Choroid plexus epithelial cell (primary cell): ENCODE measurements at places on chromosomes 2 and 18.

- DNase-seq = peak; percentile 61
Measured at GRCh38 chr2:112712903-112713584, 7.8 kb upstream of the NT5DC4 start.

GRCh38 chr2:54813584-54813983, 90.1 kb downstream of the EML6 start:
- no peak for DNase-seq

DNA sequence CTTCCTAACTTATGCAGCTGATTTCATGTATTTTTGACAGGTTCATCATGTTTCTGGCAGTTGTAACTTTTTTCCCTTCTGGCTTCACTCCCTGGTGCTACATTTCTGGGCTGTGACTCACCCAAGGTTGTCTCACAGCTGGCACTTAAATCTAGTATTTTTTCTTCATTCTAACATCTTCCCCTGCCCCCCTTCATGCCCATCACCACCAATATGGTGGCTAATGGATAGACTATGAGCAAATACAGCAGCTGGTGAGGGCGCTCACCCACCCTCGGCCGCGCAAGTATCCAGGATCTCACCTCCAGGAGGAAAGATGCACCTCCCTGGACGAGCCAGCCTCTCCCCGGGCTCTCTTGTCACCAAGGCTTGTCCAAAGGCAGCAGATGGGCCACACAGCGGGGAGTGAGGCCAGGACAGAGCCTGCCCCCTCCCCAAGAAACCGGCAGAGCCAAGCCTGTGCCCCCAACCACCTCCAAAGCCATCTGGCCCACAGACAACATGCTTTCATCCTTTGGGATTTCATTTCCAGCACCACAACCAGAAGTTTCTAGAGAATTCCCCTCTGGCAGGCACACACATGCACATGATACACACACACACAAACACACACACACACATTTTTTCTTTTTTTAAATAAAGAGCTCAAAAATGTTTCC, 39.1 kb downstream of the ATOH8 start:
- DNase-seq = peak; percentile 90

DNA sequence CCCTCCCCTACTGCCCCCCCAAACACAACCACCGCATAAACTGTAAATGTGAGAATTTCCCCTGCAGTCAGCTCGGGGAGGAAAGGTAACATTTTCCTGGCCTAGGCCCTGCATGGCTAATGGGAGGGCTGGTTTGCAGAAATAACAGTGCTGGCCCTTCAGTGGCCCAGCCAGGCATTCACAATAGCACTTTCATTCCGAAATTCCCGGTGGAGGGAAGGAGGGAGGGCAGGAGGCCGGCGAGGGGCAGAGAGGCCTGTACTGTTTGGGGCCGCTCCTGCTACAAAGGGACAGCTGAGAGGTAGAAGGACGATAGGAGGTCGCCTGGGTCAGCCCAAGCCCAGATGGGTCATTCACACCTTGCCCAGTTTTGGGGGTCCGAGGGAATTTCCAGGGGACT, 11.3 kb downstream of the CYP26B1 start:
- no peak for DNase-seq

DNA sequence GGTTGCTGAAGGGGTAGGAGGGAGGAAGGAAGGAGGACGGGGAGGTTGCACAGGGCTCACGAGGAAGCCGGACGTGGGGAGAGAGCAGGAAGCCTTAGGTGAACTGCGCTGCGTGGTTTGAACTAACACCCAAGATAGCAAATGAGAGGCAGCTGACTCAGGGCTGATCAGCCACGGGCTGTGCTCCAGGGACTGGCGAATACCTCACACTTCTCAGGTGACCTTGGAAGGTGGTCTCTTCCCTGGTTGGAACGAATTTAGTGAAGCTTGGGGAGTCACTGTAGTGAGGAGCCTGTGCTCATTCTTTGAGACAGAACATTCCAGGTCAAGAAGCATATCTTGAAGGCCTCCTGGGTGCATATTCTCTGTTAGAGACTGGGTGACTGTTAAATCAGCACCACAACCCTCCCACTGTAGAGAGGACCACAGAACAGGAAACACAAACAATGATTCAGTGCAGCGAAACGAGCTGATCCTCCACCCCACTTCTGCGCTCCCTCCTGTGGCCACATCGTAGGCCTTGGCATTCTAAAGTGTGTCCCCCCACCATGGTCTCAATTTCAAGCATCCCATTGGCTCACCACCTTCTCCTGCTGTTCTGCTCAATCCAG, 33.8 kb downstream of the TOGARAM2 start:
- peak; percentile 89 for DNase-seq

DNA sequence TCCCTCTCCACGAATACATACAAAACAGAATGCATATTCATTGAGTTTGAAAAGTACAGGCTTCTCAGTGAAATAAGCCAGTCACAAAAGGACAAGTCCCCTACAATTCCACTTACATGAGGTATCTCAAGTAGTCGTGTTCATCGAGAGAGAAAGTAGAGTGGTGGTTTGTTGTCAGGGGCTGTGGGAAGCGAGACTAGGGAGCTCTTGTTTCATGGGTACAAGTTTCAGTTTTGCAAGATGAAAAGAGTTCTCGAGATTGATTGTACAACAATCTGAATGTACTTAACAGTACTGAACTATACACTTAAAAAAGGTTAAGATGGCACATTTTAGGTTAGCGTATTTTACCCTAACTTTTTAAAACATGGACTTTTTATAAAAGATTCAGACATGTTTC, 71.5 kb upstream of the TTC39C start:
- DNase-seq = no peak

- no peak for DNase-seq
Measured at GRCh38 chr18:11468617-11469016, 140.8 kb upstream of the SLC35G4 start.

DNA sequence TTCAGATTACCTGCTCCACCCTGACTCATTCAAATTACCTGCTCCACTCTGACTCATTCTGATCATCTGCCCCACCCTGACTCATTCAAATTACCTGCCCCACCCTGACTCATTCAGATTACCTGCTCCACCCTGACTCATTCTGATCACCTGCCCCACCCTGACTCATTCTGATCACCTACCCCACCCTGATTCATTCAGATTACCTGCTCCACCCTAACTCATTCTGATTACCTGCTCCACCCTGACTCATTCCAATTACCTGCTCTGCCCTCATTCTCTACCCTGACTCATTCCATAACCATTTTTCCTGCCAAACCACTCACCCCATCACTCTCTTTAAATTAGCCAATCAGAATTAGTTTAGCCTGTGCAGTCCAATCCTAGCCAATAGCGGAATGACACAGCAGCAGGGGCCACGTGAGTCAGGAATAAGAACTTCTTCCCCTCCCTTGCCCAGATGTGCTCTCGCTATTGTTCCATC, 26.2 kb downstream of the CFAP53 start:
- no peak for DNase-seq

GRCh38 chr18:59060551-59060950, 79.1 kb upstream of the SEC11C start:
- no peak for DNase-seq

DNA sequence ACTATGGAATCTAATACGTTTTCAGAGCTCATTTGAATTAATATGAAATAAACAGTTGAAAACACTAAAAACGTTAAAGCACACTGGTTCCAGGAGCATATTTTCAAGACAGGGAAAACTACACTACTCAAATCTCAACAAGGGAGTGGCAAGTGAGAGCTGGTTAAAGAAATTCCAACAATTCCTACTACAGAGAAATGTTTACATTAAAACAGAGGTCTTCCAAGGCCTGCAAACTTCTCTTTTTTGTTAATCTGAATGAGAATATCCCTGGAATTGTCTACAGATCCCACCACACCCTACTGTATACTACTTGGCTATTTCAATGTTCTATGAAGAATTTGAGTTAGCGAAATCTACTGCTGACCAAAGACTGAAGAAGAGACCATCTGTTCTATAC, 231.5 kb downstream of the ZEB2 start:
- peak; percentile 10 for DNase-seq

GRCh38 chr18:12085786-12086185, 7.9 kb upstream of the ANKRD62 start:
- no peak for DNase-seq

- no peak for DNase-seq
Measured at GRCh38 chr2:98654699-98655495, 46.5 kb downstream of the UNC50 start.

GRCh38 chr2:74097574-74097973, 50.1 kb downstream of the BOLA3 start:
- no peak for DNase-seq

DNA sequence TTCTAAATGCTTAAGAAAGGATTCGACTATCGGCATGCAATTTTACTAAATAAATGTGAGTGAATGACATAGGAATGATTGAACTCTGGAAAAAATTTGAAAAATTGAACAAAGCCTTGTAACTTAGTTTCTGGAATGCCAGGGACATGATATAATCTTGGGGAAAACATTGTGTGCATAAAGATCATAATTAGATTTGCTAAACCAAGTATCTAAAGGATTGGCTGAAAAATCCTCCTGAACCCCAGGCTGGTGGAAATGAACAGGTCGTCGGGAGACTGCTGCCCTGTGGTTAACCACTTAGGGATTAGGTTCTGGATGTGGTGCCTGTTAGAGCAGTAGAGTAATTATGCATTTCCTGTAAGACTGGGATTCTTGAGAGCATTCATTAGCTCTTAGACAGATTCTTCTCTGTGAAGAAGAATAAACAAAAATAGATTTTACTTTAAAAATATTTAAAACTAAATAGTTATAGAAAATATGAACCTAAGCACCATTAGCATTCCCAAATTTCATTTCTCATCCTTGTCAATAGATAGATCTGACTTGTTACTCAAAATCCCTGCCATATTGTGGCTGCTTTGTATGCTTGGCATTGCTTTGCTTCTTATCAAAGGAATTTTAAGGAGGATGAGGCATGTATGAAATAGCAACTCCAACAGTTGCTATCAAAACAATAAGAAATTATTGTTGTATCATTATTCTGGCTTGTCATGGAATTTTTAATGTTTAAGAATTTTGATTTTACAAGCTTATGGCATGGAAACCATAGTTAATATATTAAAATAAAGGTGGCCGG, 55.9 kb downstream of the LYPD6B start:
- DNase-seq = peak; percentile 7

GRCh38 chr2:42937171-42937875, 144.9 kb upstream of the HAAO start:
- no peak for DNase-seq

GRCh38 chr2:118224895-118225311, 136.6 kb downstream of the INSIG2 start:
- no peak for DNase-seq

DNA sequence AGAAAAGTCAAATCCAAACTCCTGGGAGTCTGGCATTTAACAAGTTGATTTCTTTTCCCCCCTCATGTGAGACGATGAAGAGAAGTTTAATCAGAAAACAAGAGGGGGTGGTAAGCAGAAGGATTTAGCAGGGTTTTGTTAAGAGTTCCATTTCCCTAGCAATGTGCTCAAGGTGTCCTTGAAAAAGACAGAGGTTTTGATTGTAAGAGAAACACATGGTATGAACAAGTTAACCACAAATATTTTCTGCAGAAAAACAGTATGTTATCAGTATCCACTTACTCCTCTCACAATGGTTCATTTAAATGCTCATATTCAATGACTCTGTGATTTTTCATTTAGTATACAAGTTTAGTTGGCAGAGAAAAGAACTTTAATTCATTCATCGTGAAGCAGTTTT, 26.8 kb downstream of the LAMA1 start:
- peak; percentile 67 for DNase-seq

DNA sequence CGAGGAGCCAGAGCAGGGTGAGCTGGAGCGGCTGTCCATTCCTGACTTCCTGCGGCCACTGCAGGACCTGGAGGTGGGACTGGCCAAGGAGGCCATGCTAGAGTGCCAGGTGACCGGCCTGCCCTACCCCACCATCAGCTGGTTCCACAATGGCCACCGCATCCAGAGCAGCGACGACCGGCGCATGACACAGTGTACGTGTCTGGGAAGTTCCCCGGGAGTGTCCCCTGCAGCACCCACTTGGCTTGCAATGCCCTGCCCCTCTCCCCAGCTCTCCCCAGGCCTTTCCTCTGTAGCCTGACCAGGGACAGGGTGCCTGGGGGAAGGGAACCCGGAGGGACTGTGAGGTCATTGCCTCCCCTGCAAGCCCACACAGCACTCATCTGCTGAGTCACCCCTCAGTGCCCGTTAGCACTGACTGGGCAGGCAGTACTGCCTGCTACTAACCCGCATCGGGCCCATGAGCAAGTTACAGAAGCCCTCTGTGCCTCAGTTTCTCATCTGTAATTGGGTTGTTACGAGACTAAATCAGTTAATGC, 29.4 kb upstream of the GMPPA start:
- peak; percentile 36 for DNase-seq

DNA sequence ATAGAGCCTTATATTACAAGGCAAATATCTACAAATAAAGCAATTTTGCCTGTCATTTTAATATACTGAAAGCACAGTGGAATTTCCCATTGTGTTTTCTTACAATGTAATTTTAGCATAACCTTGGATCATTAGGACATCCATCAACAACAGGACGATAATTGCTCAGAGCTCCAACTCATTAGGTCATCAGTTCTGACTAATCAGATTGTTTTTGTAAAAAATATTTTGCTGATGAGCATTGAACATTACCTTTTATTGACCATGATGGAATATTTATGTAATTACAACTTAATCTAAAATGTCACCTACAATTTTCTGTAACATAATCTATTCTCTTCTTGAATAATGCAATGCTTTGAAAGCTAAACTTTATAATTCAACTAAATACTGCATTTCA, 215.3 kb upstream of the DSEL start:
- peak; percentile 22 for DNase-seq

GRCh38 chr18:68840554-68841263, 42.8 kb downstream of the CCDC102B start:
- peak; percentile 95 for DNase-seq

GRCh38 chr2:190537765-190538164, 3.2 kb upstream of the NEMP2 start:
- DNase-seq = peak; percentile 43

- DNase-seq = no peak
Measured at GRCh38 chr18:78583739-78584458, 395.7 kb upstream of the SALL3 start.

GRCh38 chr2:179338681-179339080, 74.0 kb upstream of the SESTD1 start:
- peak; percentile 69 for DNase-seq

- no peak for DNase-seq
Measured at GRCh38 chr2:161315380-161315779, 7.2 kb downstream of the PSMD14 start.

DNA sequence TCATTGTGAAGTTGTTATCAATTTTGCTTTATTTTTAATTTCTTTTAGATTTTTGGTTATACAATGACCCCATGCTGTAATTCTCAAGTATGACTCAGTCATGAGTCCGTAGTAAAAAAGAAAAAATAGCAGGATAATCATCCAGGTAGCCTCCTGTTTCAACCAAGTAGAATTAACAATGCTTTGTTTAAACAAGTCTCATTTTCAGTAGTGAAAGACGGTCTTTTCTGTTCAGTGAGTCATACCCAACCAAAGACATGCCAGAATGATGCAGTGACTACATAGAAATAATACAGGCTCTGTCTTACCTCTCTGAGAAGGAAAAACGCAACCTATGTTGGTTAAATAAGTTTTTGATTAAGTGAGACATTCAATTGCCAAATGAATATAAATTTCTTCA, 67.8 kb upstream of the DSC1 start:
- peak; percentile 52 for DNase-seq
